BJ (cell line): ENCODE measurements at places on chromosomes 5 and 9.

GRCh38 chr9:131891598-131891997 lies 151.7 kb upstream of the RAPGEF1 start:
- no peak for DNase-seq

DNA sequence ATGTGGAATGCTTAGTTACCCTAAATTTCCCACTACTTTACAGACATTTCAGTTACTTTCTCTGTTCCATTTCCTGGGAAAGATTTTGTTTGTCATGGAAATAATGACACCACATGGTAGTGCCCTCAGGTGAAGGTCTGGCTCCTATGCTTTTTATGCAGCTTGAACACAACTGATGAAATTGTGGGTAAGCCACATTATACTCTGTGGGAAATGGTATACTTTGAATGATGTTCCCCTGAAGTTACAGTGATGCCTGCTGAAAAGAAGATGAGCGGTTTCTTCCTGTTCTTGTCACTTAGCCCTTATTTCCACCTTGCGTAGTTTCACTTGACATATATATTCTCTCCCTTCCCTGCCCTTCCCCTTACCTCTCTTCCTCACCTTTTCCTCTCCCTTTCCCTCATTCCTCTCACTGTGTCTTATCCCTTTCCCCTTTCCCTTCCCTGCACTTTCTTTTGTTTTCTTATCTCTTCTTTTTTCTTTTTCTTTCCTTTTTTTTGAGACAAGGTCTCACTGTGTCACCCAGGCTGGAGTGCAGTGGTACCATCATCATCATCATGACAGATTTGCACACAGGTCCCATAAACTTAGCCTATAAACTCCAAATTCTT lies 280.8 kb upstream of the IL12B start:
- no peak for DNase-seq

GRCh38 chr5:112119969-112120368 lies 299.1 kb downstream of the EPB41L4A start:
- no peak for DNase-seq

DNA sequence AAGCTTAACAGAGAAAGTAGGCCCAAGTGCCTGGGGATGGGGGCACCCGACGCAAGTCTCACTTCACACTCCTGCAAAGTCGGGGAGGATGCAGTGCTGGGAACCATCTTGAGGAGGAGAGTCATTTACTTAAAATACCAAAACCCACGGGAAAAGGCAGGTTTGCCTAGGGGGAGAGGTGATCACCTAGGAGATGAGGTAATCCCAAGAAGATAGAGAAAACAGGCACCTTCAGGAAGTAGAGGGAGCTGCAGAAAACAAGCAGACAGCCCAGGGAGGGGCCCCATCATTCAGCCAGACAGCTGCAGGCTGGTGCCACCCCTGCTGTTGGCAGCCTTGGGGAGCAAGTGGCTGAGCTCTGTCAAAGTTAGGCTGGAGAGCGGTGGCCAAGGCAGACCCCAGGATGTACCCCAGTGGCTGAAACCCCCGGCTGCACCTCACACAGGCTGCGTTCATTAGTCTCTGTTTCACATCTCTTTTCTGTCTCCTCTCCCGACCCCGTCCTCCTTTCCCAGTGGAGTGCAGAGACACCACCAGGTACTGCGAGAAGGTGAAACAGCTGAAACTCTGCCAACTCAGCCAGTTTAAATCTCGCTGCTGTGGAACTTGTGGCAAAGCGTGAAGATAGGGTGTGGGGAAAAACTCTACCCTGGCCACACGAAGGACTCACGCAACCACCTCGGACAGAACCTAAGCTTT lies 124.9 kb downstream of the SAXO1 start:
- no peak for DNase-seq
